ENCODE measurements at places on chromosomes 6 and 20. TPM values are rescaled to one million over a fixed set of nuclear protein-coding genes. Genes with fewer than 3 reads are reported as not detected.

Gene THEMIS
- 0.20 TPM for total RNA-seq

Gene RUNX2
- total RNA-seq, result 1.1 TPM

Gene C20orf144
- total RNA-seq, result 0.37 TPM

DNA sequence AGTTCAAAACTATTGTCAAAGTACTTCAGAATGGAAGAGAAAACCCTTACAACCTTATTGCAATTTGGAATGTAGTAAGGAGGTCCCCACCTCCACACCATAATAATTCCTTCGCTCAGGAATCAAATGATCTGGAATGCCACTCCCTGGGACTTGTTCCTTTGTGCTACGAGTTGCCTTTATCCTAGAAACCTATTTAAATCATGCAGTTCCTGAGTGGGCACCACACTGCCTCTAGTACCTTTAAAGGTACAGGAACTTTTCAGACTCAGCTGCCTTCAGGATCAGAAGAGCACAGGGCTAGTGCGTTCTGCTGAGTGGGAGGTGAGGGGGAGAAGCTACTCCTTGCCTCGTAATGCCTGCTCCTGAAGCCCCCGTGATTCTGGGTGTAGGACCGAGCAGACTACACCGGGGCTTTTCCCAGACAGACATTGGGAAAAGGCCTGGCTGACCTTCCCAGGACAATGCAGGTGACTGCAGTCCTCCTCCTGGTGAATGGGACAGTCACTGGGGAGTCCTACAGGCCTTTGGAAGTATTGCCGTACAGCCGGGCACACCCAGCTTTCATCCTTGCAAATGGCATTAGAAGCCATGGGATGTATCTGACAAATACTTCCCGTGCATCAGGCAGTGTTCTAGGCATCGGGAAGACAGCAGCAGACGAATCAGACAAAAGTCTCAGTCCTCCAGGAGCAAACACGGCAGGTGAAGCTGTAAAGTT is 11.8 kb upstream of the TUBB2B start:
- DNase-seq, result peak; percentile 49

DNA sequence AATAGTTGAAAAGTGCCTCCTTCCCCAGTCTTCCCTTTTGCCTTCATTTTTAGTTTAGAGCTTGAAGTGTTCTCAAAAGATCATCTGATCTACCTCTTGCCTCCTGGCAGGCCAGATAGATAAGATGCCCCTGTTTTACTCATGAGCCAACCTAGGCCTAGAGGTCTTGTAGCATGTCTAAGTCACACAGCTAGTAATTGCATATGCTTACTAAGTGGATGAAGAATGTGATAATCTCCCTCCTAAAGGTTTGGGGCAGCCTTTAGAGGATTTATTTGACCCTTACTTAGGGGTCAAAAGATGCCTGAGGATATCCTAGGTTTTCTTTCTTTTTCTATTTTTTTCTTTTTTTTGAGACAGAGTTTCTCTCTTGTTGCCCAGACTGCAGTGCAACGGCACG is 2.1 kb downstream of the C6orf141 start:
- no peak for DNase-seq

Gene PLAGL1
- total RNA-seq, result 35.6 TPM

Gene LY6G6D
- not detected for total RNA-seq

DNA sequence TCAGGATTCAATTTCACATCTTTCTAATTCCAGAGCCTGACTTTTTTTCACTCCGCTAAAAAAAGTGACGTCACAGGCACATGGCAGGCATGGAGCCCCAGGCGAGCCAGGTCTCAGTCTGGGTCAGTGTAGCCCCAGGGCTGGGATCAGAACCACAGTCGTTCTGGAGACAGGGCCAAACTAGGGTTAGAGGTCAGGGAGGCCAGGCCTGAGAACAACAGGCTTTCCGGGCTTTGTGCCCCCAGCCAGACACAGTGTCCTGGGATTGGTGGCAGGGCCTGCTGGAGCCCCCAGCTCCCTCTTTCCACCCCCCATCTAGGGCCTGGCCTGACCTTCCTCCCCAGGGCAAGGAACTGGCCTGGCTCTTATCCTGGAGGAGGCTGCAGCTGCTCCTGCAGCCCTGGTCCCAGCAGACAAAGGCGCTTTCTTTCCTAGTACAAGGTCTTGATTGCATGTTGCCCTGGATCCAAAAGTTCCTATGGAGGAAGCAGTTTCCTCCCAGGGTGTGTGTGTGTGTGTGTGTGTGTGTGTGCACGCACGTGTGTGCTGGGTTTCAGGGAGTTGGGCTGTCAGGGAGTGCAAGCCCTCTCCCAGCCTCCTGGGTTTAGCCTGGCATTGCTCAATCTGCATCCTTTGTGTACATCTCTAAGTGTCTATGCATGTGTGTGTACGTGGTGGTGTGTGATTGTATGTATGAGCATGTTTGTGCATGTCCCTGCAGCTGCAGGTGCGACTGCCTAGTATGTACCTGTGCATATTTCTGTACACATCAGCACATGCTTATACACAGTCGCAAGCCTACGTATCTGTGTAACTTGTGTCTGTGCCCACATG is 26.5 kb upstream of the EMILIN3 start:
- no peak for DNase-seq

DNA sequence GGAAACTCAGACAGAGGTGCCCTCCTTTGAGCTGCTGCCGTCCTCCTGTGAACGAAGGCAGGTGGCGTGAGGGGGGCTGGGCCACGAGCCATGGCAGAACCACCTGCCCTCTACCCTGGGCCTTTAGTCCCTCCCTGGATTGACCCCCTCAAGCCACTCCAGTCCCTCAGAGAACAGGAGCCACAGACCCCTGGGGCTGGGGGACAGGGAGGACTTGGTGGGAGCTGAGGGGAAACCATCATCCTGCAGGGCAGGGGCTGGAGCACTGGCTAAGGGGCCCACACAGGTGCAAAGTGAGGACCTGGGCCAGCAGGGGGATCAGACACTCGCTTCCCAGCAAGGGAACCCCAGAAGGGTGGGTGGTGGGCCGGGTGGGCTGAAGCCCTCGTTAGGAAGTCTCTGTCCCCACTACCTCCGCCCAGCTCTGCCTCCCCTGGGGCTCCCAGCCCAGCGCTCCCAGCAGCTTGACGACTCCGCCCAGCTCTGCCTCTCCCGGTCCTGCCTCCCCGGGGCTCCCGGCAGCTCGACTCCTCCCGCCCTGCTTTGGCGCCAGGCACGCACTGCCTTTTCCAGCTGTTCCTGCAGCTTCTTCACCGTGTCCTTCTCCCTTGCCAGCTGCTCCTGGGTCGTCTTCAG is 44.4 kb downstream of the DSTN start:
- no peak for DNase-seq

Gene PPIL6
- total RNA-seq, result 3.3 TPM

GRCh38 chr20:32977281-32978008 is 26.8 kb downstream of the SUN5 start:
- DNase-seq, result no peak

DNA sequence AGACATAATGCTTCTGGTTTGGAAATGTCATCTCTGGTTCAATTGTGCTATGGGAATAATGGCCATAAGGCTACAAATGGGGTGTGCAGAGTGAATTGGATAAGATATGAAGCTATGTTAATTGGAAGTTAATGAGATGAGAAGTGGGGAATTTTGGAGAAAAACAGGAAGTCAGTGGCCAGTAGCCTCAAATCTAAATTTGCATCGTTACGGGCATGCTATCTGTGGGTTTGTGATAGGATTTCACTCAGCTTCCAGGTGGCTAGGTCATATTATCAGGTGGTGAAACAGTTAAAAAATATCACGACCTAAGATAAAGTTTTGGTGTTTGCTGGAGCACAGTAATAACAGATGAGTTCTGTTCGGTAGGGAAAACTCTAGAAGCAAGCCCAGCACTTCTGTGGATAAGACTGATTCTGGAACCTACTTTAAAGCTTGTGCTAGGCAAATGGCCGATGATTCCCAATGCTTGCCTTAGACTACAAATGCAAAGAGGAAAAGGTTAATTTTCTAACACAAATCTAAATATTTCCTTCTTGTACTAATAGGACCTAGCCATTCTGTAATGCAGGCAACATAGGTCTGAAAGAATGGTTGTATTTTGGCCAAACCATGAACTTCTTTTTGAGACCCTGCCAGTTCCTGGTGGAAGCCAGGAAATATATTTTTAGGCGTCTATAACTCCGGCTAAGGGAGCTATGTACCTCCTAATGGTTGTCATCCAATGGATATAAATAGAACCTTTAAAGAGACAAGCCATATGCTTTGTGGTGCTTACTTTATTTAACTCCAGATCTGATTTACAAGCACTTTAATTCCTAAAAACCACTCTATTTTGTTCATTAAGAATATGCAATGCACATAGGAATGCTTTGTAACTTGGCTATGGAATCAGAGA is 111.0 kb downstream of the PLCB1 start:
- DNase-seq, result no peak

- no peak for DNase-seq
Measured at GRCh38 chr6:26294302-26294701, 70.7 kb upstream of the BTN3A2 start.

Gene CGA
- not detected for total RNA-seq

DNA sequence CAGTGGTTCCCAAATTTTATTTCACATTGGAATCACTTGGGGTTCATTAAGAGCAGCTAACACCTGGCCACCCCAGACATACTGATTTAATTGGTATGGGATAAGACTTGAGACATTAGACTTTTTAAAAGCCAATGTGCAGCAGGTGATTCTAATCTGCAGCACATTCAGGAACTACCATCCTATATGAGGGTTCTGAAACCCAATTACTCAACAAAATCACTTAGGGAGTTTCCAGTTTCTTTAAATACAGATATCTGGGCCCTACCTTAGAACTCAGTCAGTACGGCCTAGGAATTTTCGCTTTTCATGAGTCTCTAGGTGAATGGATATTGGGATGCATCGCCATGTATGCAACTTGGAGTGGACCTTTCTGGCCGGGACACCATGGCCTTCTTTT is 24.0 kb upstream of the L3MBTL3 start:
- no peak for DNase-seq

Gene LAMP5
- not detected for total RNA-seq

- no peak for DNase-seq
Measured at GRCh38 chr20:4667371-4667773, 54.3 kb upstream of the PRND start.

Gene LY6G5B
- 15.4 TPM for total RNA-seq

Gene SDCBP2
- 3.4 TPM for total RNA-seq

- DNase-seq, result no peak
Measured at GRCh38 chr6:88145298-88145963, 20.7 kb downstream of the CNR1 start.

GRCh38 chr6:133590196-133590595 is 298.7 kb upstream of the TCF21 start:
- DNase-seq, result no peak

Gene ZNF165
- total RNA-seq, result 11.2 TPM

Gene ERVFRD-1
- total RNA-seq, result not detected

DNA sequence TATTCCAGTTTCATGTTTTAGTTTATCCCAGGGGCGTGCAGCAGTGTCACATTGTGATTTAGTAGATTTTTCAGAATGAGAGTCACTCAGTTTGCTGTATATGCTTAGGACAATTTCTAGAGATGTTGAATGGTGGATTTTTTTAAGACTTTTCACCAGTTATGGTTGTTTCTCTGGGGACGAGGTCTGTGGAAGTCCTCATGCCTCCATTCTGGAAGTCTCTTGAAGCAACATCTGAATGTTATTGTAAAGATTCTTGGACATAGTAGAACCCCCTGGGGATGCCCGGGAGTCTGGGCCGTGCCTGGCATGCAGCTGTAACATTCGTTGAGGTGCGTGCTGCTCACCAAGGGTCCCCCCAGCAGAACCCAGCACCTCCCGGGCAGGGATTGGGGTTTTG is 341.5 kb downstream of the CDH4 start:
- no peak for DNase-seq

GRCh38 chr6:26034905-26035304 is 52.3 kb upstream of the HFE start:
- no peak for DNase-seq

All from HCT116 (cell line).